NCI-H510A (cell line): ENCODE measurements at places on chromosomes 2 and 18.

GRCh38 chr2:197092431-197092830, 165.9 kb upstream of the PGAP1 start:
- DNase-seq: no peak

- no peak for DNase-seq
Measured at GRCh38 chr18:23380001-23380550, 73.0 kb upstream of the RIOK3 start.

DNA sequence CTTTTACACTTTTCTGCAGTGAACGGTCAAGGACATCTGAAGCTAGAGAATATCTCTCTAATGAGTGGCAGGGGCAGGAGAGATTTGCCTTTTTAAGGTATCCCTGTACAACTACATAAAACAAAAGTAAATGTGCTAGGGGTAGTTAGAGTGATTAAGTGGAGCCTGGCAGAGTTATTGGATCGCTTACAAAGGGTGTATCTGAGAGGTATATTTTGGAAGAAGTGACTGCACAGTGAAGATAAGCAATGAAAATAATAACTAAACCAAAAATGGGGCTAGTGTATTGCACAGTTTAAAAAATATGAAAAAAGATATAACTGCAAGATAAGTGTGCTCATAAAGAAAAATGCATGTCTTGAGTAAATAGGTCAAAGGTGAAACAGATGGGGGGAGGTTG, 193.5 kb upstream of the EPC2 start:
- DNase-seq: no peak

DNA sequence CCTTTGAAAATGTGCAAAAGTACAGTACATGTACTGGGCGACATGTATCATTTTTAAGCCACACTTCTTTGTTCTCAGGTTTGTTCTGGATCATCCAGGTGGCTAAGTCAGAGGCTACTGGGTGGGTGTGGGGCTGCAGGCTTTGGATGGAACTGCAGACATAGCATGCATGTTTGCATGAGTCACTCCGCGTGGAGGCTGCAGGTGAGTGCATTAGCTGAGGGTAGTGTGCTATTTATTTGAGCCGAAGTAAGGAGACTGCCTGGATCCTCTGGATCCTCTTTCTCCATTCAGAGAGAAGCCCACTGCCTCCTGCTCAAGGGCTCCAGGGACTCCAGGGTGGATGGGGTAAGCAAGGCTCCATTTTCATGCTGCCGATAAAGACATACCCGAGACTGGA, 9.4 kb upstream of the NEURL3 start:
- DNase-seq: no peak

DNA sequence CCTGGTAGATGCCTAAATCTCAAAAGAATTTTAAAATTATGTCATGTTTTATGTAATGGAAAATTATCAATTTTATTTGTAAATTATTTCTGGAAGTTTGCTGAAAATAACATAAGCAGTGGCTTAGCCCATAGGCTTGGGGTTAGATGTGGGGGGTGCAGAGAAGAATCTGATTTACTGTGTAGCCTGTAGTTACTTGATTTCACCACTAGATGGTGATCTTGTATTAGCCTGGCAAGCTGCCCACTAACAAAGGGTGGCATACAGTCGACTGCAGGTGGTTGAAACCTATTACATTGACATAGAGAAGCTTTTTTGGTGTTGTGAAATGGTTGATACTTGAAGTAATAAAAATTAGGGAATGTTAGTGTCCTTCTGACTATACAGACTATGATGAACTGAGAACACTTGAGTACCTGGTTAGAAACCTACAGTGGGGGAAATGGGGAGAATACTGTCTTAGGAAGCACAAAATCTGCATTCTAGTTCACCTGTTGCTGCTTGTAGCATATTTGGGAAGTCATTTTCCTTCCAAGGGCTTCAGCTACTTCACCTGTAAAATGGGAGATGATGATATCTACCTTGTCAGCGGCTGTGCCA, 191.0 kb upstream of the LHCGR start:
- DNase-seq: peak; percentile 9

DNA sequence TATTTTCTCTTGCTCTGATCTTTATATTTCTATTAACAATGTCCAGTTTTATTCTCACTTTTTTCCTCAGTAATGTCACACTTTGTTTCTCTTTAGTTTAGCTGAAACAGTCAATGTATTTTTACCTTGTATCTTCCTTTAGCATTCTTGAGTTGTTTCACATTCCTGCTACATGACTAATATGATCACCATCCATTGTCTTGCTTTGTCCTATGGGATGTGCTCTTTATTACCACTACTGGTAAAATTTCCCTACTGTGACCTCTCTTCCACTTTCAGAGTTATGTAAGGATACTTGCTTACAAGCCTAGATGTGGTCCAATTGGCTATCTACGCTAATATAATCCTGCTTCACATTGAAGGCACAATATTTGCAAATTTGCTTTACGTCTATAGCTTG, 457.9 kb downstream of the PIK3C3 start:
- DNase-seq: no peak

DNA sequence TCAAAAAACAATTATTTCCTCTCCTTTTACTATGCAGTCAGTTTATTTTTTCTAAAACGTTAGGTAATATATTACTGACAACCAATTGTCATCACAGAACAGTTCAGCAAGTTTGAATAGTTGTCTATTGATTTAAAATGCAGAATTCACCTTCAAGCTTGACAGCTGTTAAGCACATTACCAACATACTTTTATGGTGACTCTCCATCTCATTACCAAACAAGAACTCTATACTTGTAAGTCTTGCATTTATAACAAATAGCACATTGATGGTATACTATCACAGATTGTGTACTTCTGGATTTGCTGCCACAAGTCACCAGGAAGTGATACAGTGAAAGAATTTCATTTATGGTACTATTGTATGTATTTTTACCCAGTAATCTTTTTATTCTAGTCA, 99.4 kb upstream of the PPP1CB start:
- no peak for DNase-seq

DNA sequence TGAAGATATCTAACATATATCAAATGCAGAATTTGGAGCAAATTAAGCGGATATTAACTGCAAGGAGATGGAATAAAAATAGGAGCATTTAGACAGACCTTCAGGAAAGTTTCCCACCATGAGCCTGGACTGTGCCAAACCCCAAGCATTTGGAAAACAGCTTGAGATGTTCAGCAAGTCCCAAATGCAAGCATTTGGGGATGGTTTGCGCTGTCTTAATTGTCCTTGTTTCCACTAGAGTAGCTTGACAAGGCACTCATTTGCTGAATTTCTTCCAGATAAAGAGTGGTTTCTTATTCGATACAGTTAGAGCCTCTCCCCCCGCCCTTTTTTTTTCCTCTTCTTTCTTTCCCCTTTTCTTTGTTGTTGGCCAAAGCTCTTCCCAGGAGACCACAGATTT, 77.1 kb upstream of the CDC42EP3 start:
- no peak for DNase-seq

DNA sequence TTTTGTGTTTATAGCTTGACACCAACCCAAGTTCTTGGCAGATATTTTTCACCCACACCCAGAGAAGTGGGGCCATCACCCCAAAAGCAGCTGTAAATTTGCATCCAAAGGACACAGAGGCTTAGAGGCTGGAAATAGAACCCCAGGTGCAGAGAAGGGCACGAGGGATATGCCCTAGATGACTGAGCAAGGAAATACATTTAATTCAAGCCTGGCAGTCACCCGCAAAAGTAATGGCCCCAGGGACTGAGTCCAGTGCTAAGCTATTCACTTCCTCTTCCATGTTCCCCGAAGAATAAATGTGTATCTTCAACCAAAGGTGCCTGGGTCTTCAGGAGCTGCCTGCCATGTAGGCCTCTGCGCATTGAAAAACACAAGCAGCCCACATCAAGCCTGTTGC, 14.0 kb upstream of the REG3G start:
- DNase-seq: no peak

- DNase-seq: no peak
Measured at GRCh38 chr2:113370030-113370429, 67.5 kb upstream of the ZNG1B start.

GRCh38 chr2:222232372-222232771, 66.4 kb downstream of the PAX3 start:
- no peak for DNase-seq
